Renal cortical epithelial cell (primary cell): ENCODE measurements at places on chromosomes 3 and 15.
A peak's percentile ranks its signal among the peaks of the same experiment; 100 is the strongest.

GRCh38 chr3:89238846-89239245, 131.4 kb downstream of the EPHA3 start:
- no peak for DNase-seq

DNA sequence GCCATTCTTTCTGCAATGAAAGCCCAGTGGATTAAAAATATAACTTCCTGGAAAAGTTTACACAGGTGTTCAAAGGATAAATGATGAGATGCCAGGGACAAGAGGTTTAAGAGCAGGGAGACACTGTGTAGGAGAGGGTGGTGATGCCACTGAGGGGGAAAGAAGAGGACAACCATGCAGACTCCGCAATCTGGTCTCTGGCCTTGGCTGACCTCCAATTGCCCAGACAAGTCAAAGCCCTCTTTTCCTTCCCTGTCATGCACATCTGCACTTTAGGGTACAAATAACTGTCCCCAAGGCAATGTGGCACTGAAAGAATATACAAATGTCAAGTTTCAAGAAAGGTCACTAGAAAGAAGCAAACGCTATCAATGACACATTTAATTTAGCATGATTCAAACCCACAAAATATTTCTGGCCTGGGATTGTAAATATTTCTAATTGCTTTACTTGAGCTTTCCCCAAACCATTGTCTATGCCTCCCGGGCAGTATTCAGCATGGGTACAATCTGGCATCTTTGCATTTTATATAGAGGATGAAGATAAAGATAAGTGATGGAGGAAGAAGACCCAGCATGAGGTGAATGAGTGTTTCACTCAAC, 319.4 kb downstream of the PLCL2 start:
- no peak for DNase-seq

GRCh38 chr3:173653781-173654180, 256.2 kb downstream of the NLGN1 start:
- no peak for DNase-seq

DNA sequence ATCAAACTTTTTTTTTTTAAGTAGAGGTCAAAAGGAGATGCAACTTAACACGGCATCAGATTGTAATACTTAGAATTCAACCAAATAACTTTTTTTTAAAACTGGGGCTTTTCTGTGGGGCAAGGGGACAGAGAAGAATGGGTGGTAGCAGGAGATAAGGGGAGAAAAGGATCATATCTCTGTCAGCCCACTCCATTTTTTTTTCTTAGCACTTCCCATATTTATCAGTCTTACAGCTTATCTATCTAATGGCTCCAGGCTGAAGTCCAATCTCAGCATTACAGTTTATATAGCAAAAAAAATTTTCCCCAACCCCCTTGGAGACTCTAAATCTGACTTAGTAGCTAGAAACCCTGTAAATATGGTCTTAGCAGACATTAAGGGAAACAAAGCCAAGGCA, 69.3 kb downstream of the PIK3R4 start:
- no peak for DNase-seq

GRCh38 chr15:46344915-46345314, 710.1 kb downstream of the SQOR start:
- DNase-seq: peak; percentile 50

DNA sequence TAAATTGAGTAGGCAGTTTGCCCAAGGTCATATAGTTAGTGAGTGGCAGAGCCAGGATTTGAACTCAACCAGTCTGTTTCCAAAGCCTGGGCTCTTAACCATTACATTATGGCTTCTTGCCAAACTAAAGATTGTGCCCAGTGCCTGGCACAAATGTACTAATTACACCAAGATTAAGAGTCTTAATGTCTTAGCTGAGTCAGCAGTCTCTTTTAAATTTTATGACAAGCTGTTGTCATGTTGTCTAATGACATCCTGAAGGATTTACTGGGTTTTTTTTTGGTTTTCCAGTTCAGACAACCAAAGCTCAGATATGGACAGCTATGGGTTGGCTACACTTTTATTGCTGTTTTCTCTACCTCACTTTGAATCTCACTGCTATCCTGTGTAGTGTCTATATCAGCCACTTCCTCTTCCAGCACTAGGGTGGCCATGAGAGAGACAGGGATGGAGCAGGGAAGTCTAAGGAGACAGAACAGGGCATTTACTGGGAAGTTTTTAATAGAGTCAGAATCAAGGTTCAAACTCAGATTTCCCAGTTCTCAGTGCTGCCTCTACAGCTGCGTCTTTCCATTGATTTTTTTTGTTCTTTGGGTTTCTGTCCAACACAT, 10.5 kb downstream of the FBXL2 start:
- DNase-seq: no peak

DNA sequence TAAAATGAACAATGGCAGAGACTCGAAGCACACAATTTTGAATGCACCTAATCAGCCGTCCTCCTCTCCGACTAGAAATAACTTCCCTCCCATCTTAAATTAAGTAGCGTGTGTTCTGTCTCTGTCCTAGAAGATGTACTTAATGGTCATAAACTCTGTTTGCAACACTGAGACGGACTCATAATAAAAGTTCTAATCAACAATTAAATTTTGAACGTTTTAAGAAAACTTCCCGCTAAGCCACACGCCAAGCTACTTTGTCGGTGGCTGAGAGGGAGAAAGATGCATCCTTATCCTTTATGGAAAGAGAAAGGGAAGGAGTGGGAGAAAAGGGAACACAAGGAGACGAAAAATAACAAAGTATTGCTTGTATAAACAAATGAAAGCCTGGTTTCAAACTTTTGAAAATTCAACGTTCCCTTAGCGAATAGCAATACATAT, 989 bp downstream of the GNB4 start:
- DNase-seq: no peak

GRCh38 chr3:139293665-139294023, 50.2 kb upstream of the MRPS22 start:
- no peak for DNase-seq

DNA sequence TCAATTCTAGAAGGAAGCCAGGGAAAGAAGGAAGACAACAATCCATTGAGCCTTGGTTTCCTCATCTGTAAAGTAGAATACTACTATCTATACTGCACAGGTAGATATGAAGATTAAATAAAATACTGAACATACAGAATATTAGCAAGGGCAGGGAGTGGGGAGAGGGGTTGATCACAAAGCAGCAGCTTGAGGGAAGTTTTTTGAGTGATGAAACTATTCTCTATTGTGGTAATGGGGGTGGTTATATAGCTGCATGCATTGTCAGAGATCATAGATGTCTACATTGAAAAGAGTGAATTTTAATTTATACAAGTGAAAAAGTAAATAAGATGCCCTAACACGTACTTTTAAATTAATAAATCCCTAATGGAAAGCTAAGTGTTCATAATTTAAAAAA, 242.6 kb upstream of the LRTM1 start:
- no peak for DNase-seq

- DNase-seq: no peak
Observed at GRCh38 chr3:13023235-13023970, 49.8 kb downstream of the IQSEC1 start.

DNA sequence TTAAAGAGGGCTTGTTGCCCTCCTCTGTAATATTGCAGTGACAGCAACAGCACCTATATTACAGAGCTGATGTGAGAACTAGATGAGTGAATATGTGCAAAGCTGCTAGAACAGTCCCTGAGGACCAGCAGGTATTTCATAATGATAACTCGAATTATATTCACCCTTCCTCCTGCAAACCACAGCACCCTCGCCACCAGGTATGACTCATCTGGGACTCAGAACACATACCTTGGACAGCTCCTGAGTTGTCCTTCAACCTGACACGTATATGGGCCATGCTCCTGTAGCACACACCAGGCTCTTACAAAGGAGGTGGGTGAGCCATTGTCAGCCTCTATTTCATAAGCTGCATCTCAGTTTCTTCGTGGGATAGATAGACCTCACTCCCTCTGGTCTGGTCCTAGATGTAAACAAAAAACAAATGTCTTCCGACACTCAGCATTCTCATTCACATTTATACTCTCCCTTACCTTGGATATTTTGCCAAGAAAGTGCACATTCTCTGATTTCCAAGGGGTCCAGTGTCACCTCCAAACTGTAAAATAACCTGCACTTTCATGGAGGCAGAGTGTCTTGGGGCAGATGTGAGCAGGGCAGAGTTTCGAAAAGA, 124.5 kb downstream of the TLE3 start:
- peak; percentile 68 for DNase-seq

DNA sequence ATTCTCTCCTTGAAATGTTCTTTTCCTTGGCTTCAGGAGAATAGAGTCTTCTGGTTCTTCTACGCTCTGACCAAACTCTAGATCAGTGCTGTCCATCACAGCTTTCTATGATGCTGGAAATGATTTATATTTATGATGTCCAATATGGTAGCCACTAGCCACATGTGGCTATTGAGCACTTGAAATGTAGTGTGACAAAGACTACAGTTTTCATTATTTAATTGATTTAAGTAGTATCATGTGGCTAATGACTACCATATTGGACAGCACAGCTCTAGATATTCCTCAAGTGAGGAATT, 2.9 kb downstream of the LNP1 start:
- no peak for DNase-seq

DNA sequence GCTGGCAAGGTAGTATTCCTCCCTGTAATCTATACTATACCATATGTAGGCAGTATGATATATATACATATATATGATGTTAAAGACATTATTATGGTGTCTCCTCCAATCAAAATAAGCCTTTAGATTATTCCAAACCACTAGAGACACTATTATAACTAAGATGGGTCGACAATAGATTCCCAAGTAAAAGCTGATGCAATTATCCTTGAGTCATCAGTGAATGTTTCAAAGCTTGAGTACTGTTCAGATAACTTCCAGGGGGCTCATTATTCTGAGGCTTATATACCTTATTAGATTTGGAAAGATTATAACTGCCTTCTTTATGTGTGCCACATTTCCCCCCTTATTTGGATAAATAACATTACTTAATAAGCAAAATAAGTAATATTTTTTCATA, 11.9 kb upstream of the C3orf38 start:
- DNase-seq: no peak

DNA sequence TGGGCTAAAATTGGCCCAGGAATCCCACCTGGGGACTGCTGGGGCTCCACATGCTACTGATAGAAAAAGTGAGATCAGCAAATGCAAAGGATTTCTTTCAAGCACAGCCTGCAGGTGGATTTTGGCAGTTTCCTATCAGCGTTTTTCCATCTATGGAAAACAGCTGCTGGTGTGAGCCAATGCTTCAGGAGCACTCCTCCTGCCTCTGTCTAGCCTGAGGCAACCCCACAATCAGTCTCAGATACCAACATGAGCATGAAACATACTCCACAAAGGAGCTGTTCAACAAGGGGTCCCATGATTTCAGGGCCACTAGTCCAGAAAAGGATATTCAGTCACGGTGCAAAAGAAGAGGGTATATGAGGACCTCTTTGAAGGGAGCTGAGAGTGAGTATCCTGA, 311.5 kb upstream of the THBS1 start:
- no peak for DNase-seq

DNA sequence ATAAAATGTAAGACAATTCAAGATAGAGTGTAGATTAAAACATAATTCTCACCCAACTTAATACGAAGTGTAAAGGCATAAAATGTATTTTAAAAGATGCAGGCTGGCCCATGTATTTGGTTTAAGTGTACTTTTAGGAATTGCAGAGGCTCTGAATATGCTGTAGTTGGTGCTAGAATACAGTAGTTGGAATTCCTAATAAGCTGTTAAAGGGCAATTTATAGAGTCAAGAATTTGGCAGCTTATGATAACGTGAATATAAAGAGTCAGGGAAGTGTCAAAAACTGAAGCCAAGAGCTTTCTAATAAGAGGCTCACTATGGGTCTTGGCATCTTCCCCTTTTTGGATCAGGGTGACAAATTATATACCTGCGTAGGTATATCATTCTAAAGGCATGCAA, 36.5 kb downstream of the ADAMTS9 start:
- DNase-seq: no peak

DNA sequence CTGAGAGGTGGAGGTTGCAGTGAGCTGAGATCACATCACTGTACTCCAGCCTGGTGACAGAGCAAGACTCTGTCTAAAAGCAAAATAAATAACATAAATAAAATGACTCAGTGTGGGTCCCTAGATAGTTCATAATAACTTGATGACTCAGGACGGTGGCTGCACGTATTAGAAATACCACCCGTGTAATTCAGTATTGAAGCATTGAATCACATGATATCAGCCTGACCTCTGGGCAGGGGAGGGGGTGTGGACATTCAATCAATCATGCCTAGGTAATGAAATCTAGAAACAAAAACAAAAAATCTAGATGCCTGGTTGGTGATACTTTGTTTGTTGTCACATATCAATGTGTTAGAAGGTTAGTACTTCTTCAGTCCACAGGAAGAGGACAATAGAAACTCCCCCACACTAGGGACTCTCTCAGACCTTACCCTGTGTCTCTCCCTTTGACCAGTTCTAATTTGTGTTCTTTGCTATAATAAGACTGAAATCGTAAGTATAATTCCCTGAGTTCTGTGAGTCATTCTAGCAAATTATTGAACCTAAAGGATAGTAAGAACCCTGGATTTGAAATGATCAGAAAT, 177.3 kb downstream of the GAP43 start:
- peak; percentile 84 for DNase-seq

DNA sequence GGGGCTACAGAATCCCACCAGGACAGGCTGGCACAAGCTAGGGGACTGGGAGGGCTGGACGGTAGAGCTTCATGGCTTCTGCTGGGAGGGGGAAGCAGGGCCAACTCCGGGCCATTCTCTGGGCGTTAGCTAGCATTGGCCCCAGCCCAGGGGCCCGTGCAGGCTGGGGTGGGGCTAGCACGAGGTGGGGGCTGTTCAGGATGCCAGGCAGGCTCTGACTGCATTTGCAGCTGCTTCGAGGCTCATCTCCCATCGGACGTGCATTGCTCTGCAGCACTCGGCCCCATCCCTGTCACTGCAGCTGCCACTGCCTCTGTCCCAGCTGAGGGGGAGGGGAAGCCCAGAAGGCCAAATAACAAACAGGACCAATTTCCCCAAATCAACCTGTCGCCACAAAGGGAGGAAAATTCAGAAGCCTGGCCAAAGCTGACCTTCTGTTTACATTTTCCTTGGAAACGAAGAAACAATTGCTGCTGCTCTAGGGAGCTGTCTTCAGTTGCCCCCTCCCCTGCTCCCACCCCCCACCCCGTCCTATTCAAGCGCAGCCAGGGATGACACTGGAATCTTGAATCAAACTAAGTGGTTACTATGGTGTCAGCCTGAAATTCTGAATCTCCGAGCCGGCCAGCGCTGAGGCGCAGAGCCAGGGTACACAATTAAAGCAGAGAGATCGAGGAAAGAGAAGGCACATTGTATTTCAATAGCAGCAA, 138.8 kb upstream of the PRR20G start:
- no peak for DNase-seq

DNA sequence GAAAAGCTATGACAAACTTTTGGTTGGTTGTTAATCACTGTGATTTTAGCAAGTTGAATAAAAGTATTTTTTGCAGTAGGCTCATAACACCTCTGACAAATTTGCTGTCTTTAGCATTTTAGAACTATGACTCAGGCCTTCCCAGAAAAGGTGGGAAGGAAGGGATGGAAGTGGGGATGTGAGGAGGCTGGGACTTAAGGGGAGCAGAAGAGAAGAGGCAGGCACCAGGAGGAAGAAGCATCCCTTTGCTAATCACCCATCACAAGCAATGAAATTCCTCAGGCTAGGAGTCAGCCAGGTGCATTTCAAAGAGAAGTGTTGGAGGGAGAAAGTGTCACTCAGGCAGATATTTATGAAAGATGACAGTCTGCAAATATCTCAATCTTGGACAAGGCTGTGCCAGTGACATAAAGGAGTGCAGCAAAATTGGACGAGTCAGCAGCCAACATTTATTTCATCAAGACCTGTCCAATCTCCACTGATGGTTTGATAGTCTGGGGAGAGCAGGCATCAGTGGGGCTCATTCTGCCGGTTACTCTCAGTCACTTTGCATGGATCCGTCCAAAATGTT, 337.3 kb upstream of the ARRDC4 start:
- no peak for DNase-seq

GRCh38 chr15:61086756-61087155, 142.3 kb downstream of the RORA start:
- no peak for DNase-seq
